ENCODE measurements at places on chromosomes 2 and 18. TPM values are rescaled to one million over a fixed set of nuclear protein-coding genes. Genes with fewer than 3 reads are reported as not detected.

Gene INSIG2
- 16.4 TPM for polyA plus RNA-seq

Gene TRIB2
- 29.6 TPM for polyA plus RNA-seq

Gene SIX3
- polyA plus RNA-seq = not detected

Gene PPP4R1
- 34.4 TPM for polyA plus RNA-seq

Gene REG1B
- 0.56 TPM for polyA plus RNA-seq

Gene CFAP221
- polyA plus RNA-seq = 16.2 TPM

Gene LYPD1
- polyA plus RNA-seq = 5.6 TPM

Gene MYO5B
- polyA plus RNA-seq = 9.7 TPM

Gene GPR35
- polyA plus RNA-seq = 3.9 TPM

Gene HOXD11
- polyA plus RNA-seq = not detected

Gene NEU2
- polyA plus RNA-seq = not detected

Gene PROM2
- 4.1 TPM for polyA plus RNA-seq

Gene EDAR
- polyA plus RNA-seq = 0.10 TPM

DNA sequence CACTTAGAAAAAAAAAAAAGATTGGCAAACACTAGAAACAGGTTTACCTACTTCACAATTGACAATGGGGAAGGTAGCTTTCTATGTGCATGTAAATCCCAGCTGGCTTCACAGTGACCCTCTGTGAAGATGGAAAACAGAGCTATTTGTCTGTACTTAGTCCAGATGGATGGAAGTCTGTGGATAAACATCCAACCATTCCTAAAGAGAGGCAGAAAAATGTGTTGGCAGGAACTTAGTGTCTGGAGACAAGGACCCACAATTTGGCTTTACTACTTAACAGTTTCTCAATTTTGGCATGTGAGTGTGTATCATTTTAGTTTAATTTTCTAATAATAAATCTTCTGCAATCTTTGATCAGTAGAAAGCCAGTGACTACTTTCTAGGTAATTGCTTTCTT is 154.4 kb downstream of the RAD51AP2 start:
- DNase-seq = no peak

- no peak for DNase-seq
These were observed 8.7 kb downstream of the GYPC start for GRCh38 chr2:126664639-126665038.

DNA sequence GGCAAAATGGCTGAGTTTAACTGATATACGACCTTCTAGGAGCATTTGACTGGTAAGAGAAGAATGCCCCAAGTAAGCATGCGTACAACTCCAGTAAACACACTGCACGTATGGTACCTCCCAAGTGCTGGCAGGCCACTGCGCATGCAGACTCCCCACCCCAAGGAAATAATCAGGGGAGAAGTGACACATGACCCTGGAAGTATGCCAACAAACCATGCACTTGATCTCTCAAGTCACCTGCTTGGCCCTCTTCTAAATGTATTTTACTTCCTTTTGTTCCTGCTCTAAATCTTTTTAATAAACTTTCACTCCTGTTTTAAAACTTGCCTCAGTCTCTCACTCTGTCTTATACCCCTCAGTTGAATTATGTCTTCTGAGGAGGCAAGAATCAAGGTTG is 129.8 kb upstream of the COL5A2 start:
- no peak for DNase-seq

DNA sequence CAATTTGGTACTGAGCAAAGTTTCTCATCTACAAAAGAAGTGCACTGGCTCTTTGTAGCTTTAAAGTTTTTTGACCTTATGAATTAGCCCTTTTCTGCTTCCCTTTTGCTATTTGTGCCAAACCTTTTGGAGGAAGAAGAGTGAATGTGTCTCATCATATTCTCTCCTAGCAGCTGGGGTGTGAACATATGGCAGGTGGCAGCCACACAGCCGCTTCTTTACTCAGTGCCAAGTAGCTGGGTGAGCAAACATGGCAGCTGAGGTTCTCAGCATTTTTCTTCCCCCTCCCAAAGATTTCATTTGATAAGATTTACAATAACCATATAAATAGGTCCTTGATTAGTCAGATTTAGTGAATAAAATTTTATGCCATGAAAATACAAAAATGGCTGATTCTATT is 46.7 kb upstream of the STK17B start:
- no peak for DNase-seq

DNA sequence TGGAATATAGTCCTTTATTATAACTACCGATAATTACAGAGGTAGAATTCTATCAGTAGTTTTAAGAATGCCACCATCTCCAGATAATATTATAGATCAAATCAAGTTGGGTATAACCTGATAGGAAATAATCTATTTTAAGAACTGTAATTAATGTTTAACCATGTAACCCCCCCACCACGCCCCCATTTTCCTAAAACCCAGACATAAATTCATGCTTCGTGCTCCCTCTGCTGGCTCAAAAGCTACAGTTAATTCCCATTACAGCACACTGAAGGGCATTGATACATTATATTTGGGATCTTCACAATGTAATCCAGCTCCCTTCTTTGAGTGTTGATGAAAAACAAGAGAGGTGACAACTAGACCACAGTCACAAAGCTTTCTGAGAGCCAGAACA is 228.0 kb upstream of the SMAD7 start:
- peak; percentile 50 for DNase-seq

GRCh38 chr18:71707400-71707799 is 836.7 kb downstream of the CBLN2 start:
- no peak for DNase-seq

GRCh38 chr2:214578442-214578841 is 167.6 kb downstream of the VWC2L start:
- DNase-seq = no peak

DNA sequence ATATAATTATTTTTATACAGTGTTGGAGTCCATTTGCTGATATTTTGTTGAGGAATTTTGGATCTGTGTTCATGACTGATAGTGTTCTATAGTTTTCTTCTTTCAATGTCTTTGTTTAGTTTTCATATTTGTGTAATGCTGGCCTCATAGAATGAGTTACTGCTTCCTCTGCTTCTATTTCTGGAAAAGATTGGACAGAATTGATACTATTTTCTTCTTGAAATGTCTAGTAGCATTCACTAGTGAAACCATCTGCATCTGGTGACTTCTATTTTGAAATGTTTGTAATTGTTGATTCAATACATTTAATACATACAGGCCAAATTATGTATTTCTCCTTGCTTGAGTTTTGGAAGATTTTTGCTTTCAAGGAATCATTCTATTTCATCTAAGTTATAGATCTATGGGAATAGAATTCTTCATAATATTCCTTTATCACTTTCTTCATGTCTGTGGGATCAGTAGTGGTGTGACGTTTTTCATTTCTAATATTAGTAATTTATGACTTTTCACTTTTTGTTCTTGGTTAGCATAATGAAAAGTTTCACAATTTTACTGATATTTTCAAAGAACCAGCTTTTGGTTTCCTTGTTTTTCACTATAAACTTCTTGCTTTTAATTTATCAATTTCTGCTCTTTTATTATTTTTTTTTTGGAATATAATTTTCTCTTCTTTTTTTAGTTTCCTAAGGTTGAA is 509.9 kb upstream of the VRK2 start:
- DNase-seq = no peak

GRCh38 chr18:24530630-24531111 is 70.2 kb downstream of the HRH4 start:
- DNase-seq = peak; percentile 34

DNA sequence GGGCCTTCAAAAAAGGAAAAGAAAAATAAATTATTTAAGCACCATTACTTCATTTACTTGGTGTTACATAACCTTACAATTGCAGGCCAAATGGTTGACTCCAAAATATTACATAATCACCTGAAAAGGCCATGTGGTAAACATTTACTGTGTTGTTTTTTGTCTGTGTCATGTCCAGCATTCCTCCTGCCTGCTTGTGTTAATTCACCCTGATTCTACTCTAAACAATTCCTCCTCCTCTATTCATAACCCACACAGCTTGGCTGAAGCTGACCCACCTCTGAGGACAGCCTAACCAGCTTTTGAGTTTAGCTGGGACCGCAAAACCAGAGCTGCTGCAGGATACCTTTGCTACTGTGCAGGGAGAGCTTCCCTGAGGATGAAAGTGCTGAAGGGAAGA is 35.4 kb downstream of the TMX3 start:
- no peak for DNase-seq

GRCh38 chr2:53108246-53108645 is 659.4 kb upstream of the CHAC2 start:
- no peak for DNase-seq

DNA sequence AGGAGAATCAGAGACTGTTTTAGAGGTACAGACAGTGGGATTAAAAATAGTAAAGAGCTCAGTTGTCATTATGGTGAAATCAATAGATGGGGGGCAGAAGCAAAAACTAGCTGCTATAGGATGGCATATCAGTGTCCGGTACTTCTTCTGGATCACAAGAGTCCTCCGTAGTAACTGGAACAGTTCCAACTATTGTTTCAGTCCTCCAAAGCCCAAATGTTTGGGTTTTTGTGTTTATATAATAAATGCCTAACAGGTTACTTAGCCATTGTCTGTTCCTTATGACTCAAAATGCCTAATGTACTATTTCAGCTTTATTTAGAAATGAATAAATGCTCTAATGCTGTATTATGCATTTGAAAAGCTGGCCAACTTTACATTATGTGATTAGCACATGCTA is 401.2 kb downstream of the PTH2R start:
- DNase-seq = no peak

- peak; percentile 75 for DNase-seq
These were observed 50.6 kb downstream of the TRAF3IP1 start for GRCh38 chr2:238370823-238371372.

- no peak for DNase-seq
These were observed 285.4 kb downstream of the ZNF516 start for GRCh38 chr18:76209597-76209996.

GRCh38 chr2:237935740-237936452 is 30.9 kb upstream of the UBE2F start:
- no peak for DNase-seq

DNA sequence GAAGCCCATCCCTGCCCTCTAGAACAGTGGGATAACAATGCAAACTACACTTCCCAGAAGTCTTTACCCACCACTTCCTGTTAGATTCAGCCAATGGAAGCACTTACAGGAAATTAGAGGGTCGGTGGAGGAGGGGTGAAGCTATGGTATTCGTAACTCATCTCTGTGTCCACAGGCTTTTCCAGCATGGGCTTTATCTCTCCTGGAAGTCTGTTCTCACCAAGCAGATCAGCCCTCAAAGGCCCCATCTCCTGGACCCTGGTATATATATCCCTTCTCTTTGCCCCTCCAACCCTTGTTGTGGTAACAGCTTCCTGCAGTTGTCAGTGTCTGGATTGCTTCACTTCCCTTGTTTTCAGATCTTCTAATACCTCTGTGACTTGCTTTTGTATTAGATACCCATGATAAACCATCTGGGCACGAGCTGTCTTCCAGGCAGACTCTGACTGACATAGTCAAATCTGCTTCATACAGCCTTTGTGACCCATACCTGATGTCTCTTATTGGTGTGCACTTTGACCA is 475.0 kb upstream of the POU3F3 start:
- DNase-seq = peak; percentile 88

DNA sequence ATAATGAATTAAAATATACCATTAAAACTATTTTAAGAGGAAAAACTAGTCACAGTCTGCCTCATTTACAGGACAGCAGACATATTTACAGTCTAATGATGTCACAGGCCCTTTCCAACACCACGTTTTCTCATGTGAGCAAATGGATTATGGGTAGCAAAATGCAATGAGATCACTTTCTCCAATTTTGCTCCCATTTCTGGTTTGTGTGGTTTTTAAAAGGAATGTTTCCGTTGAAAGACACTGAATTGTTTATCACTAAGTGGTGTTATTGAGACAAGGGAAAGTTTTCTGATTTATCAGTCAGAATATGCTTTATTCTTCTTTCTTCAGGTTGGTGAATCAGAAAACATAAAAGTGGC is 11.4 kb upstream of the NR4A2 start:
- DNase-seq = no peak

DNA sequence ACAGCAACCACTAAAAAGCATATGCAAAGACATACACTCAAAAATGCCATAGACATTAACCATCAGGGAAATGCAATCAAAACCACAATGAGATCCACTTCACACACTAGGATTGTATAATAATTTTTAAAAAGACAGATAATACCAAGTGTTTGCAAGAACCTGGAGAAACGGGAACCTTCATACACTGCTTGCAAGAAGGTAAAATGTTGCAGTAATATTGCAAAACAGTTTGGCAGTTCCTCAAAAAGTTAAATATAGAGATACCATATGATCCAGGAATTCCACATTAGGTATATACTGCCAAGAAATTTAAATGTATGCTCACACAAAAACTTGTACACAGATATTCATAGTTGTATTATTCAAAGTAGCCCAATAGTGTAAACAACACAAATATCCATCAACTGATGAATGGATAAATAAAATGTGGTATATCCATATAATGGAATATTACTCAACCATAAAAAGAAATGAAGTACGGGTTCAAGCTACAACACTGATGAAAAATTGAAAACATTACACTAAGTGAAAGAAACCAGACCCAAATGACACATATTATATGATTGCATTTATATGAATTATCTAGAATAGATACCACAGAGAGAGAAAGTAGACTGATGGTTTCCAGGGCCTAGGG is 14.7 kb upstream of the CHMP3 start:
- no peak for DNase-seq

DNA sequence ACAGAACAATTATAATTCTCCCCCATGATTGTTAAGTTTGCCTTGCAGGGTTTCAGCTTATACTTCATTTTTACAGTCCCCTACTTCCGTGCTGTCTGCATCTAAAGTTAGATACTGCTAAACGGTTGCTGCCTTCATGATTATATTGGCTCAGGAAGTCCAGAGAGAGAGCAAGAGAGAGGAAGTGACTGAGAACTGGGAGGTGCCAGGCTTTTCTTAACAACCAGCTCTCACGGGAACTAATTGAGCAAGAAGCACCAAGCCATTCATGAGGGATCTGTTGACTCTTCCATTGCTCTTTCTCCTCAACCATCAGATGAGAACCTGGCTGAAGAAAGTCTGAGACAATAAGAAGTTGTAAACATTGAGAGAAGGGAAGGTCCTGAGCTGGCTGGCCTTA is 125.5 kb upstream of the SIX2 start:
- DNase-seq = peak; percentile 20

GRCh38 chr18:75157851-75158250 is 51.1 kb downstream of the PTGR3 start:
- DNase-seq = no peak

- no peak for DNase-seq
These were observed 117.7 kb downstream of the ZNF516 start for GRCh38 chr18:76377359-76377756.

GRCh38 chr2:145596416-145596815 is 1076.5 kb upstream of the ZEB2 start:
- DNase-seq = no peak

- no peak for DNase-seq
These were observed 182.6 kb downstream of the PID1 start for GRCh38 chr2:229088517-229088913.

- peak; percentile 48 for DNase-seq
These were observed 6.4 kb downstream of the BAZ2B start for GRCh38 chr2:159609811-159610549.

DNA sequence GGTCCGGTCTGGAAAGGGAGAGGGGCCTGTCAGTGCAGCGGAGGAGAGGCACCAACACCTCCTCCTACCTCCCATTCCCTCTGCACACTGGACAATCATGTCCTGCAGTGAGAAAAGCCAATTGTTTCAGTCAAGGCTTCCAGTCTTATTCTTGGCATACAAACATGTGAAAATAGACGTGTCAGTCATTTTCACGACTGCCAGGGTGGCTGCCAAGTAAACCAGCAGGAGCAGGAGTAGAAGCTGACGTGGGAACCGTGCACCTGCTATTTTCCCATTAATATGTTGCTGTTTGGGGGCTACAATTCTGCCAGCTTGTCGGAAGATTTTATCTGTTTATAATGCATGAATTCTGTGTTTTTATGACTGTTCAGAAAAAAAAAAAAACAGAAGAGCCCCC is 202.3 kb downstream of the SPP2 start:
- no peak for DNase-seq
